ENCODE measurements at places on chromosomes 1 and 21.

GRCh38 chr1:228095161-228095560 lies 8.0 kb downstream of the C1orf35 start:
- DNase-seq, result no peak

- no peak for DNase-seq
These were observed 215.7 kb downstream of the ST6GALNAC3 start for GRCh38 chr1:76290271-76290670.

DNA sequence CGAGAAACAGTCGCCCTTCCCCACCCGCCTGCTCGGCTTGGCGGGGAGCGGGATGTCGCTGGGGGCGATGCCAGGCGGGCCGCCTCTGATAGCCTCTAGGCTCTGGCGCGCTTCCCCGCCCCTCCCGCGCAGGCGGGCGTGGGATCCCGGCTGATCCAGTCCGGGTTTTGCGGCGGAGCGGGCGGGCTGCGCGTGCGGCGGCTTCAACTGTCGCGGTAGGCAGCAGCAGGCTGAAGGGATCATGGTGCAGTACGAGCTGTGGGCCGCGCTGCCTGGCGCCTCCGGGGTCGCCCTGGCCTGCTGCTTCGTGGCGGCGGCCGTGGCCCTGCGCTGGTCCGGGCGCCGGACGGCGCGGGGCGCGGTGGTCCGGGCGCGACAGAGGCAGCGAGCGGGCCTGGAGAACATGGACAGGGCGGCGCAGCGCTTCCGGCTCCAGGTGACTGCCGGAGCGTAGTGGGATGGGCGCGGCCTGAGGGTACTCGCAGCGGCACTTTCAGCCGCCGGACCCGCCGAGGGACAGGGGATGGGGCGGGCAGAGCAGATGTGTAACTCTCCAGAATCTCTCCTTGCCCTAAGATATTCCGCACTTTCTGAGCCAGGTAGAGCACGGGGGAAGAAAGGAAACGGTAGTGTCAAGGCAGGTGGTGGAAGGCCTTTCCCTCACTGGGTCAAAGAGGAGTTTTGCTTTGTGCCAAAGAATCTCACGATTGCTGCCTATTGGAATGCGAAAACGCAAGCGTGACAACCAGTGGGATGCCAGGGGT lies at the start of gene FAAH:
TSS of gene FAAH (plus strand) at position 210 of the 764 bp plus-strand sequence. CDS start at position 242, 32 bp downstream.
- DNase-seq, result peak; percentile 33

GRCh38 chr1:22041505-22041904 lies 11.0 kb upstream of the CDC42 start:
- no peak for DNase-seq

GRCh38 chr1:17486242-17486641 lies 46.8 kb upstream of the RCC2 start:
- DNase-seq, result no peak

- DNase-seq, result peak; percentile 47
These were observed 14.6 kb upstream of the AHDC1 start for GRCh38 chr1:27618341-27619082.

GRCh38 chr1:156623946-156624813 lies 5.0 kb downstream of the HAPLN2 start:
- peak; percentile 41 for DNase-seq

- DNase-seq, result no peak
These were observed 26.4 kb upstream of the CLIC6 start for GRCh38 chr21:34642211-34643075.

DNA sequence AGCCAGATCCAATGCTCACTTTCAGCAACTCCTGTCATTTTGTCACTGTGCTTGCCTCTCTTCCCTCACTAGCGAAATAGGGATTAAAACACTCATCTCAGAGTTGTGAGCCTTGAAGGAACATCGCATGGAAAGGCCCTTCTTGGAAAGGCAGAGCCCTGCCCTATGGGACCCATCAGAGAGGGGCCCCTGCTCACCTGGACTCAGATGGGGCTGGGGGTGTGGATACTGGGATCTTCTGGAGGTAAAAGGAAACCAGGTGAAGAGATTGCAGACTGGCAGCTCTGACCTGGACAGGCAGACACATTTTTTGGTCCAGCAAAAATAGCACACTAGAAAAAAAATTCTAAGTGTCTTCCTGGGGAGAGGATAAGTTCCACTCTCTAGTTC lies 54.2 kb upstream of the EPS8L3 start:
- no peak for DNase-seq

DNA sequence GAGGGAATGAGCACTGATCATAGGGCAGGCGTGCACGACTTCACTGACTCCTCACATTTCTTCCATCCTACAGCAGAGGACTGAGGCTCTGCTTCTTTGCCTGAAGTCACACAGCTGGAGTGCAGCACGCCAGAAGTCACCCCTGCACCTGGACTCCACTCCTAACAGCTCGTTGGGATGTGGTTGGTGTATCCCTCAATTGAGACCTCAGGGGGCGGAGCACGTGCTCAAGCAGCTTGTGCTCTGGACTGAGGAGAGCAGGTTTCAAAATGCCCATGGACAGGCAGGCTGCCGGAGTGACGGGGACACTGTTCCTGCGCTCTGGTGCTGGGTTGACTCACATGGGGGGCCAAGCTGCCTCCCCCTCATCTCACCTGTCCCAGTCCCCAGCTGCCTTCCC lies 13.9 kb downstream of the CHIT1 start:
- DNase-seq, result no peak

- no peak for DNase-seq
These were observed 329.4 kb upstream of the CHRM3 start for GRCh38 chr1:239056940-239057339.

GRCh38 chr1:22826604-22827580 lies 116.3 kb downstream of the EPHB2 start:
- DNase-seq, result no peak

- DNase-seq, result no peak
These were observed 242.2 kb upstream of the ADGRL2 start for GRCh38 chr1:81558291-81559076.

DNA sequence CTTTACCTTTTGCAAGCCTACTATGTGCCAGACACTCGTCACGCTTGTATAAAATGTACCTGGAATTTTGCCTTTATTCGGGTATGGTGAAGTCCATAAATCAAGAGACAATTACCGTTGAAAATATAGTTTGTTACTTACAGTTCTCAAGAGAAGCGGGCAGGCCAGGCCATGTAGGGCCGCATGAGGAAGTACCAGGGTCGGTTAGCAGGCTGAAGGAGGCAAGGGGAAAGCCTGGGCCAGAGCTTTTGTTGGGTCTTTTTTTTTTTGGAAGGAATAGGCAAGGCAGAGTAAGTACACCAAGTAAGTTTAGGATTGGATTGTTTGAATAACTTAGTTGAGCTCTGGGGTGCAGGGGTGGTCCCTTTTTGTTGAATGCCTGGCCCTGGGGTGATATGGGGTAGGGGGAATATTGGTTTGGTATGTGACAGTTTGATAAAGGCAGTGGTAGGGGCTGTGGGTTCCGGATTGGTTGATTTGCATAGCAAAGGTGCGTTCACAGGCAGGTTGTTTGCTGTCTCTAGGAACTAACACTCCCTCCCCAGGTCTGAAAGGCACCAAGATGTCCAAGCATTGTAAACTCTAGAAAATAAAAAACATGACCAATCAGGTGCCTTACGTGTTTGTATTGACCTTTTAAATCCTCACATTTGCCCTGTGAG lies 80.7 kb downstream of the KAZN start:
- no peak for DNase-seq

DNA sequence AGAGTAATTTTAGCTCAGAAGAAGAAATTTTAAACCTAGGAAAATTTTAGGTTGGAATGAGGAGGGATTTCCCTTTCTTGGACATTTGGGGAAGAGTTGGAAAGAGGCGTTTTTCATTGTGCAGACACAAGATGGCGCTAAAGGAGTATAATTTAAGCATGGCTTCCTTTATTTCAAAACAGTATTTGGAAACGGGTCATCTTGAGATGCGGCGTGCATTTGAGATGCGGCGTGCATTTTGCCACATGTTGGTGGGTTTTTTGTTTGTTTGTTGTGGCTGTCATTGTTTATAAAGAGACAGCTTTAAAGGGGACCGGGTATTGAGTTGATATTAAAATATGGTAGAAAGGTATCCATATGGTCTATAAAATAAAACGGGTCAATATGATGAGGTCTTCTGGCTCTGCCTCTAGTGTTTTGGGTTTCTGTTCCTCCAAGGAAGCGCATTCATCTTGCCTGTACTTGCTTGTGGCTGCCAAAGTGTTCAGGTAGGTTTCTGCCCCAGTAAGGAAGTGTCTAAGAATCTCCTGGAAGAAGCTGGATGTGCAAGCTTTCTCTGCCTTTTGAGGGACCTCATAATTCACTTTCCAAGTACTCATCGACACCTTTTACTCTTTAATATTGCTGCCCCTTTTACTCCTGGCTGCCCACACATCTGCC lies 210.3 kb downstream of the SLC35F3 start:
- peak; percentile 3 for DNase-seq

- no peak for DNase-seq
These were observed 2.6 kb downstream of the NME7 start for GRCh38 chr1:169364948-169365347.

DNA sequence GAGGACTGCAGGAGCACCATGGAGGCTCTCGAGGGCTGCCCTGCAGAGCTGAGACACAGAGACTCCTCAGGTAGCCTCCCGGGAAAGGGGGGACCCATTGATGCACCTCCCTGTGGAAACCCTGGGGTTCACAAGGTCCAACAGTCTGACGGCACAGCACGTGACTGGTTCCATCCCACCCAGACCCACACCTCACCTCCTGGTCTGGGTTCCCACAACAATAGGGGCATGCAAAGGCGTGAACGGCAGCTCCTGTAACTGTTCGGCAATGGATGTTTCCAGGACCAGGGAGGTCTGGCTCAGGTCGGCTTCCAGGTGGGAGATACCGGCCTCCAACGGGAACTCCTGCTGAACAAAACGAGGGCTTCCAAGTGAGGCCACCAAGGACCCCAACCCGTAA lies 86.8 kb downstream of the NPHP4 start:
- DNase-seq, result no peak

DNA sequence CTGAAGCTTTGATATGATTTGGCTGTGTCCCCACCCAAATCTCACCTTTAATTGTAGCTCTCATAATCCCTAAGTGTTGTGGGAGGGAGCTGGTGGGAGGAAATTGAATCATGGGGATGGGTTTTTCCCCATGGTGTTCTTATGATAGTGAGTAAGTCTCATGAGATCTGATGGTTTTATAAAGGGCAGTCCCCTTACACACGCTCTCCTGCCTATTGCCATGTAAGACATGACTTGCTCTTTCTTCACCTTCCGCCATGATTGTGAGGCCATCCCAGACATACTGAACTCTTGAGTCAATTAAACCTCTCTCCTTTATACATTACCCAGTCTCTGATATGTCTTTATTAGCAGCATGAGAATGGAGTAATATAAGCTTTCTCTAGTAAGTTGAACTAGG lies 261.9 kb downstream of the HLX start:
- DNase-seq, result no peak

DNA sequence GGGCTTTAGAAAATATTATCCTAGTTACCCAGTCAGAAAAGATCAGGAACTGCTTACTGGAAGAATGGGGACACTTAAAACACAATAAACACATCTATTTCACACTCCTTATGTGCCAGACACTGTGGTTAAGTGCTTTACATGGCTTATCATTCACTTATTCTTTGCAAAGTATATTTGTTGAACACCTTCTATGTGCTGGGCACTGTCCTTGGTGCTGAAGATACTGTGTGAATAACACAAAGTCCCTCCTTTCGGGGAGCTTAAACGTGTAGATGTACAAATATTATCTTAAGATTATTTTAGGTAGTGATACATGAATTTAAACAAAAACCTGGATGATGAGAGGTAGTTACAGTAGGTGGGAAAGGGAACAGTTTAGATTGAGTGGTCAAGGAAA lies 169.3 kb downstream of the ST6GALNAC5 start:
- DNase-seq, result no peak

GRCh38 chr1:193568512-193568911 lies 382.1 kb upstream of the B3GALT2 start:
- no peak for DNase-seq

DNA sequence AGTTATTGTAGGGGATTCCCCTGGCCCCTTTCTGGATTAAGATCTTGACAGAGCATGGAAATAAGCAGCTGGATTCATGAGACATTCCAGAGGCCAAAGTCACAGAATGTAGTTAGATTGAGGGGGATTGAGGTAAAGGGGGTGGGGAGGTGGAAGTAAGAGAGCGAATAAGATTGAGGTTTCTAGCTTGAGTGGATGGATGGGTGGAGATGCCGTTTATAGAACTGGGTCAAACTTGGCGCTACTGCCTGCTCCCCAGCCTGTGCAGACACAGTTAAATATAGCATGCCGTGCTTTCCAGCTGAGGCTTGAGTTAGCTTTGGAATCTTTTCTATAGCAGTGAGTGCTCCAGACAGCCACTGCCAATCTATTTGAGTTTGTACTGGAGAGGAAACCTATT lies 85.7 kb downstream of the DYRK1A start:
- DNase-seq, result no peak

DNA sequence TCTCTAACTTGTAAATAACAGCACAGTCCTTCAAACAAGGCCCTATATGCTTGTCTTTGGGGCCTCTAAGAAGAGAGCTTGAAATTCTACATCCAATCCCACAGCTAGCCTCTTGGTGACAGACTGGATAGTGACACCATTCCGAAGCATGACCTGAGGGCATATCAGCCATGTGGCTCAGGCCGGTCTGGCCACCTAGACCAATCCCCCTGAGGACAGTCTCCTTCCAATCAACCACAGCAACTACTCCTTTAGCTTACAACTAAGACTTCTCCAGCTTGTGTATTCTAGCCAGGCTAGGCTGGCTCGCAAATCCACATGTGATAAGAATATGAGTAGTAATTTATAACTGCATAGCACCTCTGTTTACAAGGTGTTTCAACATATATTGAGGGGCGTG lies 14.0 kb downstream of the BCAR3 start:
- DNase-seq, result no peak

GRCh38 chr1:245870698-245871097 lies 636.4 kb downstream of the SMYD3 start:
- no peak for DNase-seq

DNA sequence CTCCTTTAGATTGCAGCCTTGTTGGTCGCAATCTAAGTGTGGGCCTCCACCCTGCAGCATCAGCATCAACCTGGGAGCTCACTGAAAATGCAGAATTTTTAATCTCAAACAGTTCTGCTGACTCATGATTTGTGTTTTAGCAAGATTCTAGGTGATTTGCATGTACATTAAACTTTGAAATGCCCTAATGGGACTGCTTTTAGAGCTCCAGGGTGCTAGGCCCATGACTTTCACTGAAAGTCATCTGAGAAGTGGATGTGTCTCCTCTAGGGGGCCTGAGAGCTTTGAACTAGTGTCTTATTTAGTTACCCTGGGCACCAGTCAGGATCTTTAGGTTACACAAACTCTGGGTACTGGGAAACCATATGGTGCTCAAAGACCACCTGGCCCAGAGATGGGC lies 9.0 kb downstream of the TRIM67 start:
- no peak for DNase-seq

- DNase-seq, result no peak
These were observed 823 bp downstream of the ENAH start for GRCh38 chr1:225651872-225652728.

- no peak for DNase-seq
These were observed 20.4 kb downstream of the USP33 start for GRCh38 chr1:77739235-77739634.

DNA sequence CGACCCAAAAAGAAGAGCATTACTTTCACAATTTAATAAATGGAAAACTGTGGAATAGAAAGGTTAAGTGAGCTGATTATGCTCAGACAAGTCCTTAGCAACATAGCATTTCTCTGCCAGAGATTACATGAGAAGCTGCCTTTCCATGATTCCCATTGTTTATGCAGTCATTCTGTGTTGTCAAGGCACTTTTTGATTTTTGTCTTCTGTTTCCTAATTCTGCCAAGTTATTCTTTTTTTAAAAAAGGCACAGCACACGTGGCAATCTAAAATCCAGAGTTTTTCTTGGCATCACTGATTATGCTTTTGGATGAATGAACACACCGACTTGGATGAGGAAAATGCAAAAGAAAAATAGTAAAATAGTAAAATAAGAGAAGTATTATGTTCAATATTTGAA lies 185.0 kb downstream of the RGS7 start:
- DNase-seq, result no peak
